ENCODE measurements at places on chromosomes 7 and 10.

GRCh38 chr7:140084142-140084655 is 21.4 kb upstream of the PARP12 start:
- no peak for DNase-seq

DNA sequence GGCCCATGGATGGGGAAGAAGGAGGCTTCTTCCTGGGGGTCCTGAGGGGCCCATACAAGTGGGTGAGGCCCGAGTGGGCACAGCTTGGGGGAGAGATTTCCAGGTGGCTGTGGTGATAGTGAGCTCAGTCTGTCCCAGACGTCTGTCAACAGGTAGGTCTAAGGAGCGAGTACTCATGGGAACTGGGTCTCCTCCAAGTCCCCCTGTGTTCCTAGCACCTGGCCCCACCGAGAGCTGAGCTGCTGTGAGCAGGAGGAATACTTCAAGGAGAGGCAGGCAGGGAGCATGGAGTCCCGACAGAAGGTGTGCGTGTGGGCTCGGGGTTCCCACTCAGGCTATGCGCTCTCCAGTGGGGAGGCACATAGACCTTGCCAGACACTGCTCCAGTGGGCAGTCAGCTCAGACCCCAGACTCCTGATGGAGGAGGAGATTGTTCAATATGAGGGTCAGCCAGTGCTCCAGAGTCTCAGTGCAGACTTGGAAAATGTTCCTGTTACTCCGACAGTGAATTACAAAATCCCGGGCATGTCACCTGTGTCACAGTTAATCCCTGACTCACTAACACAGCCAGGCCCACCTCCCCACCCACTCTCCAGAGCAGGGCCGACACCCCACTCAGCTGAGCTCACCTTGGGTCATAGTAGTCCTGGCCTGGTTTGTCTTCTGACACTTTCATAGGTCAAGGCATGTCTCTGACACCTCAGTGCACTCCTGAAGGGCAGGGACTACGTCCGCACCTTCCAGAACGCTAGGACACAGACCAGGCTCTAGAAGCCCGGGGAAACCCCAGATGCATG is 28.2 kb upstream of the C10orf53 start:
- DNase-seq, result no peak

DNA sequence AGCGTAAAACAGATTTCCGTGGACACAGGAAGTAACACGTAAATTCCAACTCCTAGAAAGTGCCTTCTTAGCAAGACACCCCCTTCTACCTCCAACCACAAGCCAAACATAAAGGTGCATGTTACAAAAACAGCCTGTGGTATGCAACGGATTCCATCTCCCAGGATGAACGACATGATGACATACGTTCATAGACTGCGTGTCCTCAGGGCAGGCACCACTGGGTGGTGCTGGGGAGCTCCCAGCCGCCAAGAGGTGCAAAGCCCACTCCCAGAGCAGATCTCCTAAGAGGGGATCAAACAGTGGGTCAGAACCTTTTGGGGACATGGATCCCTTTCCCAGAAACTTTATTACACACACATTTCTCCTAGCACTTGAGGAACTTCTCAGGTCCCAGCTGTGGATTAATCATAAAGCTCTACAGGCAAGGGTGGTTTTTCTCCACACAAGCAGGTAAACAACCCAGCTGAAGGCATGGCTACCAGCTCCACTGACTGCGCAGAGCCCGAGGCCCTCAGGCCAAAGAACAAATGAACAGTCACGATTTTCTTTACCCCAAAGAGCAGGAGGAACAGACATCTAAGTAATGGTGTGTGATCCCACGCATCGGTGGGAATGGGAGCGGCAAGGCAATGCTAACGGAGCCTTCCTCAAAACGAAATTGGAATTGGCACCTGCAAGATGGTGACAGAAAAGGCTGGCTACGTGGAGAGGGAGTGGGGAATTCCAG is 13.8 kb downstream of the PSAP start:
- no peak for DNase-seq

- DNase-seq, result peak; percentile 13
Observed at GRCh38 chr7:38932509-38933168, 23.6 kb upstream of the VPS41 start.

DNA sequence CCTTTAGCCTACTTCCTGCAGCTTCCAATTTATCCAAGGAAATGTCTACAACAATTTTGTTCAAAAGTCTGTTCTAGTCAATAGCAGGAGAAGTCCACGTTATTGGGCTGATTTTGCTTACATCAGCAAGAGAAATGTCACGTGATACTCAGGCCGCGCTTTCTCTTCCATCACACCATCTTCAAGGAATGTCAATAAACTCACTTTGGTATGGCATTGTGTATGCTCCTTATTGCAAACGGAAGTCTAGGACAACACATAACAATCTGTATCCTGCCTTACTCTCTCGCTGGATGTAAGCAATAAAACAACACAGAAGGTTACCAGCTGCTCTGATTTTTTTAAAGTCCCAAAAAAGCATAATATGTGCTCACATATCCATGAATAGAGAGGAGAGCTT is 17.1 kb upstream of the STK17A start:
- no peak for DNase-seq

- DNase-seq, result no peak
Observed at GRCh38 chr10:95388539-95388938, 97.7 kb upstream of the PDLIM1 start.

GRCh38 chr7:103821092-103821491 is 168.4 kb downstream of the RELN start:
- DNase-seq, result no peak

- no peak for DNase-seq
Observed at GRCh38 chr10:74892839-74893238, 66.4 kb downstream of the KAT6B start.

DNA sequence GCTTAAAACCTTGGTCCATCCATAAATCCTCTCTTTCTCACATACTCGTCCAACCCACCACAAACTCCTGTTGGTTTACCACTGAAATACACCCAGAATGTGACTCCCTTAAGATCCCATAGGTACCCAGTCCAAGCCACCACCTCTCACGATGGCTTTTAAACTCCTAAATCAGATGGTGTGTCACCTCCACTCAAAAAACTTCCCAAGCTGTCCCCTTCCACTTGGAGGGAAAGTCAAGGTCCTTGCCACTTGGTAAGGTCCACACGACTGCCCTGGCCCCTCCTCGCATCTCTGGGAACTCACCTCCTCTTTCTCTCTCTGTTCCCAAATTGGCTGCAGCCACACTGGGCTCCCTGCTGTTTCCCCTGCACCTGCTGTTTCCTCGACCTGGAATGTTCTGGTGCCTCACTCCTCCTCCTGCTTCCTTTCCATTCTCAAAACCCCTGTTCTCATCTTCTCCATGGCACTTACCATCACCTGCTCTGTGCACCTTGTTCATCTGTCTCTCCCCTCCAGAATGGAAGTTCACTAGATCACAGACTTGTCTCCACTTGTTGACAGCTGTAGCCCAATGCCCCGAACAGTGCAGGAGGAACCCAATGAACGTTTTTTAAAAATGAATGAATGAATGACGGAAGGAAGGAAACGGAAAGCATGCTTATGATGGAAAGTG is 23.0 kb downstream of the ZFAND2A start:
- no peak for DNase-seq

DNA sequence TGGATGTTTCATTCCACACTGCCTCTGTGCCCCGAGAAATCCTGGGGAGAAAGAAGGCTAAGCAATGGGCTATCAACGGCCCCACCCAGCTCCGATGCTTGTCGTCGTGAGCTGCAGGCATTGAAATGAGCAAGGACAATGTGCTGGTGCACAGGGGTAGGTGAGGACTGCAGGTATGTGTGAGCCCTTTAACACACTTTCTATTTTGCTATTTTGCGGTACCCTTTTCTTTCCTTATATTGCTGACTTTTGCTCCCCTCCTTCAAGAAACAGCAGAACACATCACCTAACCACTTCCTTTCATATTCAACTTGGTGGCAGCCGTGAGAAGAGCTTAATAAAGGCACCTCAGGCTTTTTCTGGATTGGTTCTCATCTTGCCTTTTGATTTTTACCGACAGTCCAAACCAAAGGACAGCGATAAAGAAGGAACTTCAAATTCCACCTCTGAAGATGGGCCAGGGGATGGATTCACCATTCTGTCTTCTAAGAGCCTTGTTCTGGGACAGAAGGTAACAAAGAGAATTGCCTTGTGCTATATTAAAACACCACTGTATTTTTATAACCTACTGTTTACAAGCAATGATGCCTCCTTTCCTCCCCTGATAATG is 39.2 kb downstream of the AIFM2 start:
- no peak for DNase-seq

- DNase-seq, result no peak
Observed at GRCh38 chr7:51366930-51367613, 50.5 kb upstream of the COBL start.

- DNase-seq, result no peak
Observed at GRCh38 chr7:105678811-105679495, 97.7 kb upstream of the EFCAB10 start.

GRCh38 chr7:128902761-128903585 is 7.5 kb downstream of the KCP start:
- DNase-seq, result no peak

- no peak for DNase-seq
Observed at GRCh38 chr7:50302486-50303334, 1.8 kb upstream of the IKZF1 start.

DNA sequence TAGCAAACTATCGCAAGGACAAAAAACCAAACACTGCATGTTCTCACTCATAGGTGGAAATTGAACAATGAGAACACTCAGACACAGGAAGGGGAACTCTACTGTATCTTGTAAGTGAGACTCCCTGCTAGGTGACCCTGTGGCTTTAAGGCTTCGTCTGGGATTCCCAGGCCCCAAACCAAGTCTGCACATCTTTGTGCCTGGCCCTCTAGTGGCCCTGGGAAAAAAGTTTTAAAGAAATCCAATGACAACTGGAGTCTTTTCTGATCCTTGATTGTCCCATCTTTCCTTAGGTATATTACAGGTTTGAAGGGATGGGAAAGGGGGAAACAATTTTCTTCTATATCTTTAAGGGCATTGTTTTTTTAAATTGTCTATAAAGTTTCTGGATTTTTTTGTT is 10.6 kb upstream of the LIPM start:
- DNase-seq, result no peak

DNA sequence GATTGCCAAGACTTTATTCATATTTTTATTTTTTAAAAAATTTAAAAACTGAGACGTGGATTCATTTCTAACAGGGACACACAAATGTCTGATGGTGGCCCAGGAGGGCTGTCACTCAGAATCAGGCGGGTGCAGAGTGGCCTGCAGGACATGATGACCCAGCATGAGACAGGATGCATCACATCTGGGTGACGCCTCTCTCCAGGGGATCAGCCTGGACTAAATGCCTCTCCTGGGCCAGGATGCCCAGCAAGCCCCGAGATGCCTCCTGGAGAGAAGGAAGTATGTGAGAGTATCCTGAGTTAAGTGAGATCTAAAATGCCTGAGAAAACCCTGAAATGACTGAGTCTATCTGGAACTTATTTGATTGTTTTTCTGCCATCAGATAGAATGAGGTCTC is 16.9 kb upstream of the MTURN start:
- DNase-seq, result no peak

DNA sequence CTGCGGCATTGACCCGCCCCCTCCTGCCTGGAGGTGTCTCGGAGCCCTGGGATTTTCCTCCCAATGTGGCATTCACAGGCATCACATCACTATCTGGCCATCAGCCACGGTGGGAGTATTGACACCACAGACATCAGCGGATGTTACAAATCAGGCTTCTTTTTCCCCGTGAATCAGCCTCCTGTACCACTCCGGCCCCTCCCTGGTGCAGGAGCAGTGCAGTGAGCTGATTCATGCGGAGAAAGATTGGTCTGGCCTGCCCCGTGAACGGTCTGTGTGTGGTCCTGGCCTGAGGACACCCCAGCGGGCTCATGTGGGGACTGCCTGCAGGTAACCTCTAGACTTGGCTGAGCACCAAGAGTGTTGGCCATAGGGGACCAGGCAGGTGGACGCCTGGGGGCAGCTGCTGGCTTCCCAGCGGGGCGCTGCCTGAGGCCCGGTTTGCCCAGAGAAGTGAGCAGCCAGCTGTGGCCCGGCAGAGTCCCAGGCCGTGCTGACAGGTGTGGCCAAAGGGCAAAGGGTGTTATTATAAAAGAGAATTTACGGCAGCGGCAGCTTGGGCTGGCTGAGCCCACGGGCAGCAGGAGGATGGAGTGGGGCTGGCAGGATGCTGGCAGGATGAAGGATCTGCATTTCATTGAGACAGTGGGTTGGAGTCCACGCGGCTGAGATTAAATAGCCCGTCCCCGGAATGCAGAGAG is 32.1 kb upstream of the GNA12 start:
- no peak for DNase-seq

- no peak for DNase-seq
Observed at GRCh38 chr10:132593900-132594876, 56.6 kb downstream of the INPP5A start.

DNA sequence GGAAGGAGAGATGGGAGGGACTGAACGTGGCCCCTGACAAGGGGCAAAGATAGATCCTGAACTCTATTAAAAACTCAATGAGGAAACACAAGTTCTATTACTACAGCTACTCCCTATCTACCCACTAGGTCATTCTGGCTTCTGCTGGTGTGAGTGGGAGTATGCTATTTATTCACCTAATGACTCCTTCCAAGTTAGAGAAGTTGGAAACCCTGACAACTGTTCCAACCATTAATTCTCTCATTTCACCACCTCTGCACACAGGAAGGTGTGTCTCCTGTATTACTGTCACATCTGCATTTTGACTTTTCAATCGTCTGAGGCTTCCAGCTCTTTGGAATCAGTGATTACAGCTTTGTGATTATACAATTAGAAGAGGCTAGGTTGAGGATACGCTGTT is 169.4 kb upstream of the ADO start:
- DNase-seq, result no peak

- no peak for DNase-seq
Observed at GRCh38 chr10:36621346-36621745, 504.1 kb upstream of the ANKRD30A start.

GRCh38 chr7:146216396-146217041 is 99.9 kb downstream of the CNTNAP2 start:
- no peak for DNase-seq

DNA sequence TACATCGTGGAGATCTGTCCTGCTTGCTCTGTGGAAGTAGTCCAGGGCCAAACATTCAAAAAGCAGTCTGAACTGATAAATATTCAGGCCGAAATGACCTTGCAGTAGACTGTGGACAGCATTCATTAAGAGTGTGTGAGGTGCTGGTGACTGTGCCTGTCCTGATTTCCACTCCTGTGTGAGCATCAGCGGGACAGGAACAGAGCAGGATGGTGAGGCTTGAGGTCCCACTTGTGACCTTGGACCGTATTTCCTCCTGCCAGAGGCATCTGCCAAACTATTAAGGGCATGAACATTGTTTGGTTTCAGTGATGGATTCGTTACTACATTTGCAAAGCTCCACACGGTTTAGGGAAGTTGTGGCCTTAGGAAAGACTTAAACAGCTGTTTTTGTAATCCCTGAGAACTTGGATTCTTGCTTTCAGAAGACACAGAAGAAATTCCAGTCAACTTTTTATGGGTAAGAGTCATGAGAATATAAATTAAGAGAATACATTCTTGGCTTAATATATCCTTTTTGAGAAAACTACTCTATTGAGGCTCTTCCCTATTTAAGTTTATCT is 32.8 kb downstream of the CCNY start:
- DNase-seq, result no peak

GRCh38 chr7:27251652-27252590 is 9.3 kb downstream of the EVX1 start:
- DNase-seq, result no peak
